Fibroblast of skin of right biceps (primary cell): ENCODE measurements at places on chromosomes 7 and 10.

DNA sequence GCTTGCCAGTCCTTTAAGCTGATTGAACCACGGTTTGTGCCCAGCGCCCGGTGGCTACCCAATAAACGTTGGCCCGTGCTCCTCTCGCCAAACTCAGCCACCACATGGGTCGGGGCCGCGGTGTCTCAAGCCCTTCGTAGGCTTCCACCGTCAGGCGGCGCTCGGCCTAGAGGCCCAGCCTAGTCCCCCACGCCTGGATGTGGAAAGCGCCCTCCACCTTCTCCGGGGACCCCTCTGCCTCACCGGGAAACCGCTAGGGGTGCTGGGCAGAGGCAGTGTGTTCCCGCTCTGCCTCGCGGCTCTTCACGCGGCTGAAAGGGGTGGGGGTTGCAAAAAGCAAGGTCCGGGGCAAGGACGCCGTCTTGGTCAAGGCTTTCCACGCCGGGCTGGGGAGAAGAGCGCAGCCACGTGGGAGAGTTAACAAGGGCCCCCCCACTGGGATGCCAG, 29.8 kb downstream of the LEP start:
- DNase-seq = peak; percentile 16

DNA sequence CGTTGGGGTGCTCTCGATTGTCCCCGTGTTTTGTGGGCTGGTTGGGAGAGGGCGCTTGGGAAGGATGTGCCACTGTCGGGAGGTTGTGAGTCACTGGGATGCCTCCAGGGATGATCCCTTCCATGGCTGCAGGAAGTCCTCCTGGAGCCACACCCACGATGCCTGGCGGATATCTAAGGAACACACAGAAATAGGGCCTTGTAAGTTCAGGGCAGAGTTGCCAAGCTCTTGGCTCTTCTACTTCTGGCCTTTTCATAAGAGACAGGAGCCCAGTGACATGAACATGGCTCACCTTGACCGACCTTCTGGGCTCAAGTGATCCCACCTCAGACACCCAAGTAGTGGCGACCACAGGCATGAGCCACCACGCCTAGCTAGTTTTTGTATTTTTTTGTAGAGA, 47.6 kb downstream of the ZRANB1 start:
- DNase-seq = peak; percentile 19

DNA sequence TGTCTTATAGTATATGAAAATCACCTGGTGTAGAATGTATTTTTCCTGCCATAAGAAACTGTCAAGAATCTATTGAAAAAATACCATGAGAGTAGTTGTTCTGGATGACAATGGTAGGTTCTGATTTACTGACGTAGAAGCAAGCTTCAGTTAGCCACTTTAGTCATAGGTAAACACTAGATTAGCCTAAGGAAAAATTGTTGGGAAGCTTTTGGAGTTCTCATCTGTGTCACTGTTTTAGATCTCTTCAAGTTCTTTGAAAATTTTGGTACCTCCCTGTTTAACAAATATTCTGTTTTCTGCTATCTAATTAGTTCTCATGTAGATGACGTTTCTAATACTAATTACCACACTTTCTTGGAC, 131.8 kb downstream of the ADK start:
- DNase-seq = peak; percentile 66

GRCh38 chr7:11846361-11846955, 14.5 kb upstream of the THSD7A start:
- DNase-seq = no peak

DNA sequence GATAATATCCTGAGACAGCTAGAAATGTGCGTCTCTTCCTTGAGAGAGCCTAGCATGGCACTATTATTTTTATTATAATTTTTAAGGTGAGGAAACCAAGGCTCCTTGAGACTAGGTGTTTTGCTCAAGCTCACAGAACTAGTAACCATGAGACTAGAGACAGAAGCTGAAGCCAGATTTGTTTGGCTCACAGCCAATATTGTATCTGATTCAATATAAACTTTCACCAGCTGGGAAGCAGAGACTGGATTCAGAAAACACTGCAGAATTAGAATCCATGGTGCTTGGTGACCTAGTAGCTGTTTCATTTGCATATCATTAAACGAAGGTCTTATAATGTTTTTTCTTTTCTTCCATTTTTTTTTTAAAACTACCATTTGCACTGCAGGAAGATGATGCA, 64.4 kb downstream of the DNAJB9 start:
- DNase-seq = no peak

GRCh38 chr10:29877793-29878491, 181.4 kb downstream of the JCAD start:
- DNase-seq = no peak

DNA sequence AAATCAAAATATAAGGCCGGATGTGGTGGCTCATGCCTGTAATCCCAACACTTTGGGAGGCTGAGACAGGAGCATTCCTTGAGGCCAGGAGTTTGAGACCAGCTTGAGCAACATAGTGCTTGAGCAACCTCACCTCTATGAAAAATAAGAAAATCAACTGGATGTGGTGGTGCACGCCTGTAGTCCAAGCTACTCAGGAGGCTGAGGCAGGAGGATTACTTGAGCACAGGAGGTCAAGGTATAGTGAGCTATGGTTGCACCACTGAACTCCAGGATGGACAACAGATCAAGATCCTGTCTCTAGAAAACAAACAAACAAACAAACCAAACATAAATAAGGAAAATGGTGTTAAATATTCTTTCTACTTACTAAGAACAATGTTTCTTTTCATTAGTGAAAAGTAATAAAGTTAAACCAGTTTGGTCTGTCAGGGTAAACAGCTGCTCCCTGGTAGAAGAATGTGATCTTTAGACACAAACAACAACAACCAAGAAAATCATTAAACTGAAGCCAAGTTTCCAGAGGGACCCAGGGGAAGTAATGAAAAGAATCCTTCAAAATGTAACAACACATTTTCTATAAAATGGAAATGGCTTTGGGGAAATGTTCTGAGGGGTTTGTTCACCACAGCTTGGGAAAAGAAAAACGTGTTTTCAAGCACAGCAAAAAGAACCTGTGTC, 17.5 kb upstream of the BAG3 start:
- DNase-seq = no peak

DNA sequence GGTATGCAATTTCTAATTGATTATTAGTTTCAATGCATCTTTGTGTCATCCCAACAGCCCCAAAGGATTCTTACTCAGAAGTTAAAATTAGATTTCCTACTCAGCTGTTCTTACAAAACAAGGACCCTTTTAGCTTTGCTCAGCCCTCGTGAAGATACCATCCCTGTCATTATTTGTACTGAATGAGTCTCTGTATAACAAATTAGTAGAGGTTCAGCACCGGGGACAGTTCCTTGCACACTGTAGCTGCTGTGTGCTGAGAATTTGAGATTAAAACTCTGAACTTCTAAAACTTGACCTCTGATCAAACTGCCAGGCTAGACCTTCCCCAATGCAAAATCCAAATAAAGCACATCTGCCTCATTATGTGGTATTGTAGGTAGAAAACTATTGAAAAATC, 299.1 kb downstream of the LHFPL3 start:
- peak; percentile 36 for DNase-seq
